Eye (tissue), 1 donor: ENCODE measurements at places on chromosomes 16 and 17.

- DNase-seq = no peak
Observed at GRCh38 chr17:34389126-34389750, 26.2 kb upstream of the CCL1 start.

GRCh38 chr16:81224824-81225223 lies 13.7 kb upstream of the BCO1 start:
- no peak for DNase-seq

- DNase-seq = no peak
Observed at GRCh38 chr16:28090646-28091377, 27.3 kb upstream of the GSG1L start.

DNA sequence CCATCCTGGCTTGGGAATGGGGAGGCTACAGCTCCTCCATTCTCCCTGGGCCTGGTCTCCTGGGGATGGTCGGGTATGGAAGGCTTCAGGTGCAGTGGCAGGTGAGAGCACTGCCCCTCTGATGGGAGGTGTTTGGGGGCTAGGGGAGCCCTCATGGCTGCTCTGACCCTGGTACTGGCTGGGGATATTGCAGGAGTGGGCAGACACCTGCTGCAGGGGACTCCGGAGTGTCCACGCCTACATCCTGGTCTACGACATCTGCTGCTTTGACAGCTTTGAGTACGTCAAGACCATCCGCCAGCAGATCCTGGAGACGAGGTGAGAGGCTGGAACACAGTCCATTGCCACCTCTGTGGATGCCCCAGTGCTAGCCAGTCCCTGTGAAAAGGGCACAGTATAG lies 8.8 kb downstream of the RASL10B start:
- DNase-seq = no peak

DNA sequence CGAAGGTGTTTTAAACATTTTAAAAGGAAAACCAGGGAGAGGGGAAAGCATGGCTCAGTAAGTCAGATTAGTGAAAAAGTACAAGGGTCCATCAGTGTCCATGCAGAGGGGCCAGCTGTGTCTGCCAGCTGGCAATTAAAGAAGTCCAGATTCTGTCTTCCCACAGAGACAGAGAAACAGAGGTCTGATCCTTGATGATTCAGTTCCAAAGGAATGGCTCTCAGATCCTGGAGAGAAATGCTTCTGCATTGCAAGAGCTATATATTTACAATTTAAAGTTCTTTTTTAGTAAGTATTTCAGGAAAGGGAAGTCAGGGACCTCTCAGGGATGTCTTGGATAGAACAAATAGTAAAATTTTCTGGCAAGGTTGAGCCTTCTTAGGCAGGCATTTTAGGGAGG lies 56.2 kb downstream of the HSD17B2 start:
- no peak for DNase-seq
